ENCODE measurements at places on chromosomes 12 and 14.

DNA sequence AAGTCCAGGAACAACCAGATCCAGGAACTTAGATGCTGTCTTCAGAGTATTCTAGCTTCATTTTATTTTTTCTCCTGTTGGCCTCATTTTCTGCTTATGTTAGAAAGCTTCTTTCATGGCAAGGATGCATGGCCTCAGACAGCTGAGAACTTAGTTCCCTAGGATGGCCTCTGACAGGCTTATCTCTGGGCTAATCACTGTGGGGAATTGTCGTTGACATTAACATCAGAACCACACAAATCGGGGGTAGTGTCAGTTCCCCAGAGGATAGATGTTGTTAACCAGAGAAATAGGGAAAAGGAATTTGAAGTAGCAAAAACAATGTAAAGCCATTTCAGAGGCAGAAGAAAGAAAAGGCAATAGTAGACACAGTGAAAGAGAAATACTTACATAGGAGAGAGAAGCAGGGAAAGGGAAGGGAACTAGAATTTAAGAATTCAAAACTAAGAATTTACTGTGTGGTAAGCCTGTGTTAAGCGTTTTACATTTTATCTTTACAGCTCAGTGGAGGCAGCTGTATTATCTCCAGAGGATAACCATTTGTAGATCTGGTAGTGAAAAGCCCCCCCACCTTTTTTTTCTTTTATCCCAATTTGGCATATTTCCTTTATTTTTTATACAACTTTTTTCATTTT lies 21.8 kb downstream of the FUT8 start:
- DNase-seq = peak; percentile 34

GRCh38 chr12:120453977-120454376 lies 7.7 kb downstream of the GATC start:
- DNase-seq = peak; percentile 22

DNA sequence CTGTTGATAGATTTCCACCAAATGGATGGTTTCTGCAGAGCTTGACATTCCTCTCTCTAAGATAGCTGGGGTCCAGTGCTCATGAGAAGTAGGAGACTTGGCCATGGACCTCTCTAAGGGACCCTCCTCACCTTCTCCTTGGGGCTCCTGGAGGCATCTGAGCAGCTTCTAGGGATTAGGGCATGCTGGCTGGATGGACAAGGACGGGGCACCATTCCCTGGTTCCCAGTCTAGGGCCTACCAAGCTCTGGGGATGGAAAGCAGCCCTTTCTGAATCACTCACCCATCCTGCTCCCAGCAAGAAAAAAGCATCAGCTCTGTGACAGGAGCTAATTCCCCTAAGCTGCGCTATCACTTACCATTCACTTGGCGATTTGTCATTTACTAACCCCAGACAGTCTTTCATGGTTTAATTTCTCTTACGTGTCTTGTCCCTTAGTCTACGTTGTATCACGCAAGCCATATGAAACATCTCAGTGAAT lies 39.5 kb downstream of the VWF start:
- no peak for DNase-seq

- DNase-seq = no peak
Observed at GRCh38 chr14:50854521-50854920, 17.3 kb upstream of the ABHD12B start.

DNA sequence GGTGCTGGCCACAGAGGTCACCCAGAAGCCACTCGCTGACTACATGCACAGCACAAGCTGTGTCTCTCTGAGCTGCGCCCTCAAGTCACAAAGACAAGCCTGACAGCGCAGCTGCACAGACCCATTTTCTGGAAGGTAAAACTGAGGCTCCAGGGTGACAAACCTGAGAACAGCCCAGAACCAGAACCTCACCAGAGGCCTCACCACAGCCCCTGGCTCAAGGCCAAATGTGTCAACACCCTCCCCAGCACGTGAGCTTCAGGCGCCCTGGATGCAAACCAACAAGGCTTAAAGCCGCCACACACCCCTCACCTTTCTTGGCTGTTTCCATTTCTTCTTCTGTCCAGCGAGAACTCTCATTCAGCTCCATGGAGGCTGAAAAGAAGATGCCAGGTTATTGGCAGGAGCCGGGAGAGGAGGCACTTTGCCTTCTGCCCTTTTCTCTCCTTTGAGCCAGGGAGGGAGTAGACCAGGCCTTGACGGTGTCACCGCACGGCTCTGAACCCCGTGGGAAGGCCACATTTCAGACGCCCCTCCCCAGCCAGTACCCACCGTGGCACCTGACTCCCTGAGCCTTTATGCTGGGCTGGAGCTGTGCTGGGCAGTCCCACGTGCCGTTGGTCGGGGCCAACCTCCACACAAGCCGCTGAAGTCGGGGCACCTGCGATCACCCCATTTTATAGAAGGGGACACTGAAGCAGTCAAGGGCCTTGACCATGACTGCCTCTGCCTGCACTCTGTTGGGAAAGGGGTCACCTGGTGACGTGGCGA lies 103.1 kb downstream of the RFLNA start:
- no peak for DNase-seq
